ENCODE measurements at places on chromosomes 11 and 22.

DNA sequence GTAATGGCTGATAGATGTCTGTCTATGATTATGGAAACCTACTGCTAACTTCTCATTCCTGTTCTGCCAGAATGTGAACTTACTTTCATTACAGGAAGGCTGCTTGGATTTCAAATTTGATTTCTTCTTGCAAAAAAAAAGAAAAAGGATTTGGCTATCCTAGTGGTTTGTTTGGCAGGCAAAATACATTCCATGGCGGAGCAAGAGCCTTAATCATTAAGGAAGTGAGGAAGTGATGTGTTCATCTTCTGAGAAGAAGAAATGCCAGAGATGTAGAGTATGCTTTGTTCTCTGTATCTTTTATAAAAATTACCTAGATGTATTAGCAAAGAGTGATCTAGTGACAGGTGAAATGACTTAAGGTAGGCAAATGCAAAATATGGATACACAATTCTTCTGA, 356.3 kb downstream of the SOX6 start:
- no peak for DNase-seq

DNA sequence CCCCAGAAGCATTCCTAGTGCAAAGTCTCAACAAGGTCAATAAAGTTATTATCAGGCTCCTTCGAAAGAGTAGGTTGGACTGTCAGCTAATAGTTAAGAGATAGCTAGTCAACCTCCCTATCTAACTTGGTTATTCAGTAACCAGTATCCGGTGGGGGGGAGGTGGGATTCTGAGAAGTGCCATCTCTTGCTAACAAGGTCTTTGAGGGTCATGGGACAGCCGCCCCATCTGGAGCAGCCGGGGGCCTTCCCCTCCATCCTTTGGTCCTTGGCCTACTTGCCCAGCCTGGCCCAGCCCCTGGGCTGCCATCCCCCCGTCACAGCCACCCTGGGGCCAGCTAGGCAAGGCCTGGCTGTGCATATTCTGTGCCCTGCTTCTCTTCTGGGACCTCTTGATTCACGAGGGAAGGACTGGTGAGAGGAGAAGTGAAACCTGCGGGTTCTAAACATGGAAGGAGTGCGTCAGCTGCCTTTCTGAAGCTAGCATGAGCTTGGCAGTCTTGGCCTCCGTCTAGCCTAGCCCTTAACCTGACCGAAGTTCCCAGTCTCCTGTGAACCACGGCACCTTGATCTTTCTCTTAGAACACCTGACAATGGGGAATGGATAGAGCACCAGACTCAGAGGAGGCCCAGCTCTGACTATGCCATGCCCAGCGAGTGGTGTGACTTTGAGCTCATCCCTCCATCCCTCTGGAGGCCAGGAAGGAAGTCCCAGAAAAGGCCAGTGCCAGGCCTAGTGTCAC, 9.3 kb downstream of the SLC37A2 start:
- DNase-seq: no peak

DNA sequence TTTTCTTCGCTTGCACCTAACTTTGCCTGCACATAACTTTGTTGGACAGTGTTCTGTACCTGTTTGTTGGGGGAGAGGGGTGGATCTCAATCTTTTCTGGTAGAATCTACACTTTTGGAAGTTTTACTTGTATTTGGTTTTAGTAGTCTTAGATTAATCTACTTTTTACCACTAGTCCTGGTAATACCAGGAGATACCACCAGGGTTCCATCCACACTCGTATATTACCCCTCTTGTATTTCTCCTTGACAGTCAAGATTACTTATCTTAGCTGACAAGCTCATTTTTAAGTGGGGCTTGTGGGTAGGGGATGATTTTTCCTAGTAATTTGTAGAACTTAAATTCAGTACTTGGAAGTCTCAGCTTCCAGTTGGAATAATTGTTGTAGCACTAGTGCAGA, 37.3 kb upstream of the TECTA start:
- no peak for DNase-seq

DNA sequence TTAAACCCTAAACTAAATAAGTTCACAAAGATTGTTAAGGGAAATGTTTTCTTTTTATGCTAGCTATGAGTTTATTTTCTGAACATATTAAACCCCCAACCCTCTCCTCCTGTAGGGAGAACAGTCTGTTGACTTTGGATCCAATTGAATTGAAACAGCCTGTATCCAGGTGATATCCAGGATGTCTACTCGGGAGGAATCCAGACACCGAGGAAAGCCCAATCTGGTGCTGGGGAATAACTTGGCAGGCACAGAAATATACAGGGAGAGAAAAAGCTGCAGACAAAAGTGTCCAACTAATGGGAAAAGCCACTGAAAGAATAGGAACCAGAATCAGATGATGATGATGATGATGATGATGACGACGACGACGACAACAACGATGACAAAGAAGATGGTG, 93.9 kb upstream of the API5 start:
- DNase-seq: no peak

DNA sequence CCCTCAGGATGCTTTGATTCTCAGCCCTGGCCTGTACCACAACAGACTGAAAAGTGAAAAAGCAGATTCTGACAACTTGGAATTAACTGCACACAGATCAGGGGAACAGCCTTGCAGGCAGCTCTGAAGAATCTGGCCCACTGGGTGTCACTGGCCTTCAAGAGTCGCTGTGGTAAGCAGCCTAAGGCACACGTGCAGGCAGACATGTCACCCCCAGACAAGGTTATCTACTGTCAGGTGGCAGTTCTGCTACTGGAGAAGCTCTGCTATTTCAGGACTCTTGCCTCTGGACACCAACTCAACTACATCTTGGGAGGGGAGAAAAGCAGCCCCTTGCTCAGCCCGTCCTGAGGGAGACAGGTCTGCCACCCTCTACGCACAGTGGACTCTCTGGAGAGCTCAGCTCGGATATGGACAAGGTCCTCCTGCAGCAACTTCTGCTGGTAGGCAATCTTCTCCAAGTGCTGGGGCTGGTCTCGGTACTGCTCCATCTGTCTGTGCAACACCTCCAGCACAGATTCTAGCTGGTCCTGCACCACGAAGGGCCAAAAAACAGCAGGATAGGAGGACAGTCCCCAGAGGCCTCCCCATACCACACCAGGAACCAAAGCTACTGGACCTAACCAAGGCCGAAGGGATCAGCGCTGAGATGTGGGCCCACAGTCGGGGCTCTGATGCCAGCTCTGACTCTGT, 63.0 kb downstream of the C11orf58 start:
- no peak for DNase-seq

DNA sequence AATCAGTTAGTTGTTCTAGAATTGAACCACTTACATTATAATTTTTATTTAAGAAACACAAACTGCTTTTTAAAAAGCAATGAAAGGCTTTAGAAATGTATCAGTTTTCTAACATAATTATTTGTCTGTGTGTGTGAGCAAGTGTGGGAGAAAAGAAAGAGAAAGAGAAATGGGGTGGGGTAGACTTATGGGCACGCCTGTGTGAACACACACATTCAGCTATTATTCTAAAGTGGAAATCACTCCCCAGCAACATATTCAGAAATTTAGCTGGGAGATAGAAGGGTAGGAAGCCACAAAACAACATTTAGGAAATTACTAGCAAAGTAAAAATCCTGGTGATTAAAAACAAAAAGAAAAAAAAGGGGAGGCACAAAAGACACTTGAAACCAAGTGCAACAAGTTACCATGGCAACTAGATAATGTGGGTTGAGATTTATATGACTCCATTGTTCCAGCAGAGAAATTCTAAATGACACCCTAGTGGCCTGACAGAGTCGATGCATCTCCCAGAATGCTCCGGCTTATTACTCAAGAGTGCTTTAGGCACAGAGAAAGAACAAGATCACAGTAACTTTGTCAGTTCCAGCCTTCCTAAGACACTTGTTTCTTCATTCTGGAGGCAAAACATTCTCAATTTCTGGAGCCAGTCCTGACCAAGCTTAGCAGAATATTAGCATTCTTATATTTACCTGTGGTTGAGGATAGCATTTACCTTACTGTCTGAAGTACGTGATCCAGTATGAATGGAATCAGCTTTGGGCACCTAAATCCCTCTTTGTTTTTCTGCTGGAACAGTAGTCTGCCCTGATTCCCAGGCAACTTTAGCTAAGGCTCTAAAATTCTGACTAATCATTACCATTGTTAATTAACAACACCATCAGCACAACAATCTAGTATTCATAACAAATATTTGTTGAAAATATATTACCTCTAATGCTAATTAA, 444.4 kb downstream of the DLG2 start:
- DNase-seq: no peak

DNA sequence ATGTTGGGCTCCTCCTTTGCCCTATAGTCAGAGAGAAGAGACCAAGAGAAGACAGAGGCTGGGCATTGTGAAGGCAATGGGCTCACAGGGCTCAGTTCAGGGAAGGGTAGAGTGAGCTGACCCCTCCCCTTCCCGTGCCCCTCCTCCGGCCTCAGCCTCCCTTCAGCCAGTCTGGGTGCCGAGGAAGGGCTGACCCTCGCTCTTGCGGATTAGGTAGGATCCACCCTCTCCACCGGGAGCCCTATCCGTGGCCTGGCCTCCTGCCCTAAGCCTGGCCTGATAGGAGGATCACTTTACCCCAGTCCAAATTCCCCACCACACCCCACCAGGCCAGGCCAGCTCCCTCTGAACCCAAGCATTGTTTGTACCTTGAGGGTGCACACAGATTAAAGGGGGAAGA, 1.8 kb upstream of the PPP1R14B start:
- DNase-seq: no peak

GRCh38 chr11:41786087-41786486, 326.6 kb upstream of the LRRC4C start:
- no peak for DNase-seq

- DNase-seq: no peak
These were observed 6.2 kb downstream of the MRPL21 start for GRCh38 chr11:68897441-68897840.

GRCh38 chr22:34797826-34798225, 268.1 kb upstream of the ISX start:
- DNase-seq: no peak

GRCh38 chr11:11985954-11986949, 22.2 kb downstream of the DKK3 start:
- DNase-seq: no peak

GRCh38 chr11:108170184-108170583, 48.8 kb downstream of the ACAT1 start:
- no peak for DNase-seq

GRCh38 chr11:10566257-10566957, 2.1 kb downstream of the LYVE1 start:
- DNase-seq: no peak
